Left hindlimb (tissue), 1 donor: ENCODE measurements at places on chromosomes 6 and 20.

DNA sequence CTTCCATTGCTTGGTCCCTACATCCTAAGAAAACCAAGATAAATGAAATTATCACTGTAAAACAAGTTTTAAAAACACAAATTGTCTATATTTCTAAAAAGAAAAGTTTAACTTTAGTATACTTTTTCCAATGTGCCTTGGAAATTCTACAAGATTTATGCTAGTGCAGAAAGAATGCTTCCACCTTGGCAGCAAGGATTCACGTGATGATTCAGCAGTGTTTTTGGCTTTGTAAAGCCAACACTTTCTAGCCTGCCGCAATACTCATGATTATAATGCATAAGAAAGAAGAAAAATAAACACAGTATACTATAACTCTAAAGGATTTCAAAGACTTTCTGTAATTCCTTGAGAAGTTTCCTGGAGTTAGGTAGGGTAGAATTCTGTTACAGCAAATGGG is 442.7 kb downstream of the TENT5A start:
- no peak for DNase-seq

DNA sequence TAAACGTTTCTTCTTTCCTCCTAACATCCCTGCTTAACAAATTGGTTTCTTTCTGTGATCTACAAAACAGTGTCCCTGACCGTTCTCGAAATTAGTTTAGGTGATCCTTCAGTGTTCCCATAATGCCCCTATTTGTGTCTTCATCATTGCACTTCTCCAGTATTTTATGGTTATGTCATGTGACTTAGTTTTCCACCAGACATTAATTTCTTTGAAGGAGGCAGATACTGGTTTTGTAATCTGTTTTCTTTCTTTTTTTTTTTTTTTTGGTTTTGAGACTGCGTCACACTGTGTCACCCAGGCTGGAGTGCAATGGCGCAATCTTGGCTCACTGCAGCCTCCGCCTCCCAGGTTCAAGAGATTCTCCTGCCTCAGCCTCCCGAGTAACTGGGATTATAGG is 49.2 kb downstream of the FAM217A start:
- DNase-seq = no peak

DNA sequence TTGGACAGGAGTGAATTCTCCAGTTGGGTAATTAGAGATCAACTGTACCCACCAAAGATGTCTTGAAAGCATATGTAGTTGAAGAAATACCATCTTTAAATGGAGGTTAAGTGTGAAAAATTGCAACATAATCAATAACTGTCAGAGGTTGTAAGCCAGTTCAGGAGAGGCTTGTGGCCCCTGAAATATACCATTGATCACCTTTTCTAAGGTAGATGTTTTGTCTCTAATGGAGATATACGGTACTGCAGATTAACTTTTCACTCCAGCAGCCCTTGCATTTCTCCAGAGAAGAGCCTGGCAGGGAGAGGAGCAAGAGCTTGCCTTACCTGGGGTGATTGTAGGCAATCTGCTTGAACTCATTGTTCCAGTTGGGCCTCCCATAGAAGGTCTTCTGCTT is 48.8 kb downstream of the NOX3 start:
- no peak for DNase-seq

GRCh38 chr6:6697620-6698019 is 109.1 kb downstream of the LY86 start:
- DNase-seq = no peak

DNA sequence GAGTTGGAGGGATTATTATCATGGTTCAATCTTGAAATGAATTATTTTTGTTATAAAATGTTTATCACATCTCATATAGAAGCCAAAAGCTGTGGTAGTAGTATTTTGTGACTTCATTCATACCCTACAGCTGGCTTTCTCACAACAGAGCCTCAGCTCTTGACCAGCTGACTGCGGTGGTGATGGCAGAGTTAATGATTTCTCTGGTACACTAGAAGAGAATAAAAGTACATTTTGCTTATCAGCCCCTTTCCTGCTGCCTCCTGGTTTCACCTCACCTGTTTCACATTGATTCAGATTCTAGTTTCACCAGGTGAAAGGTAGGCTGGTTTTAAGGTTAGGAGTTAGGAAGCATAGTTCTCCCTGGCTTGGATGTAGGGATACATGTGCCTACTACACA is 55.7 kb downstream of the AFG1L start:
- DNase-seq = no peak

DNA sequence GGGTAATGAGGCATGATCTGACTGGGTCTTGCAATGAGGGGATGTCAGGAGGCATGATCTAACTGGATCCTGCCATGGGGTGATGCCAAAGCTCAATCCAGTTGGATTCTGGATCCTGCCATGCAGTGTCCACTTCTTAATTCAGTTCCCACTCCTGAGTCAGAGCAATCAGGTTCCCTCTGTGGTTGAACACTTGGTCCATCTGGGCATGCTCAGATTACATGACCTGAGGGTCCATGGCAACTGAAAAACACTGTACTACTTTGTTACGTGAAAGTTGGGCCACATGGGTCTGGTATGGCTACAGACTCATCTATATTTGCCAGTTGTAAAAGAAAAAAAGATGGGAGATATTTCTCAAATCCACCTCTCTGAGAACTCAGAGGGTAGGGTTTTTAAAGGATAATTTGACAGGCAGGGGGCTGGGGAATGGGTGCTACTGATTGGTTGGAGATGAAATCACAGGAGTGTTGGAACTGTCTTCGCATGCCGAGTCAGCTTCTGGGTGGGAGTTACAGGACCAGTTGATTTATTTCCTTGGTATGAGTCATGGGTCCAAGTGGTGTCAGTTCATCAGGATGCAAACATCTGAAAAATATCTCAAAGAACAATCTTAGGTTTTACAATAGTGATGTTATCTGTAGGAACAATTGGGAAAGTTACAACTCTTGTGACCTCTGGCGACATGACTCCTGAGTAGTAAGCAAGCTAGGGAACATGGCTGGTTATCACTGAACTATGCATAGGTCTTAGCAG is 21.6 kb downstream of the C6orf163 start:
- DNase-seq = no peak

DNA sequence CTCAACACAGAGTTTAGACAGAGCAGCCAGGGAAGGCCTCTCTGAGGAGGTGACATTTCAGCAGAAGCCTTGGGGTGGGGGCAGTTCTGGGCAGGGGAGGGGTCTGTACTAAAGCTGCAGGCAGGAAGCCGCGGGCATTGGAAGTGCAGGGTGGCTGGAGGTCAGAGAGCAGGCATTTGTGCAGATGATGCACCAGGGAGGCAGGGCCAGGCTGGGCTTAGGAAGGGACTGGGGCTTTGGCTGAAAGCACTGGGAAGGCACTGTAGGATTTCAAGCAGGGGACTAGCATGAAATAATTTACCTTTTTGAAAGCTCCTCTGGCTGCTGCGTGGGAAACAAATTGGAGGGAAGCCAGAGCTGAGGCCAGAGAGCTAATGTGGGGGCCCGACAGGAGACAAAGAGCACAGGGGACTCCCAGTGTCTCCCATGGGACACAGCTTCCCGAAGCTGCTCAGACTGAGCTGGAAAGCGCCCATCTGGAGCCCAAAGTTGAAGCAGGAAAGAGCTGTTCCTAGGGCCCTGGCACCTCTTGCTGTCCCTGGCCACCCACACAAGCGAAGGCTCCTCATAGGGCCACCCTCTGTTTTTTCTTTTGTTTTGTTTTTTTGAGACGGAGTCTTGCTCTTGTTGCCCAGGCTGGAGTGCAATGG is 19.3 kb downstream of the ADA start:
- DNase-seq = no peak

- peak; percentile 79 for DNase-seq
Observed at GRCh38 chr6:45421709-45422502, 44.2 kb upstream of the SUPT3H start.

DNA sequence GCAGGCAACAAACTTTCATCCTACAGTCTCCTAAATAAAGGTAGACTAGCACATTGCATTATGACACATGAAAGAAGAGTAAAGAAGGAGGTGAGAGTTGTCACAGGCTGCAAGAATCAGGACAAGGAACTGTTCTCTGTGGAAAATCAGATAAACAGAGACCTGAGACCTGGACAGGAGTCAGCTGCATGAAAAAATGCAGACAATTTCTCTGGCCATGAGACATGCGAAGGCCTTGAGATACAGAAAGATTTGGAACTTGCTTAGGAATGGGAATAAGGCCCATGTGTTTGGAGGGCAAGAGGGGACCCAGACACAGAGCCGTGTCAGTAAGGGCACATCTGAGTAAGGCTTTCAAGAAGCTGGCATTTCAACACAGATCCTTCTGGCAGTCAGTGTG is 674.6 kb upstream of the AGPAT4 start:
- DNase-seq = no peak

DNA sequence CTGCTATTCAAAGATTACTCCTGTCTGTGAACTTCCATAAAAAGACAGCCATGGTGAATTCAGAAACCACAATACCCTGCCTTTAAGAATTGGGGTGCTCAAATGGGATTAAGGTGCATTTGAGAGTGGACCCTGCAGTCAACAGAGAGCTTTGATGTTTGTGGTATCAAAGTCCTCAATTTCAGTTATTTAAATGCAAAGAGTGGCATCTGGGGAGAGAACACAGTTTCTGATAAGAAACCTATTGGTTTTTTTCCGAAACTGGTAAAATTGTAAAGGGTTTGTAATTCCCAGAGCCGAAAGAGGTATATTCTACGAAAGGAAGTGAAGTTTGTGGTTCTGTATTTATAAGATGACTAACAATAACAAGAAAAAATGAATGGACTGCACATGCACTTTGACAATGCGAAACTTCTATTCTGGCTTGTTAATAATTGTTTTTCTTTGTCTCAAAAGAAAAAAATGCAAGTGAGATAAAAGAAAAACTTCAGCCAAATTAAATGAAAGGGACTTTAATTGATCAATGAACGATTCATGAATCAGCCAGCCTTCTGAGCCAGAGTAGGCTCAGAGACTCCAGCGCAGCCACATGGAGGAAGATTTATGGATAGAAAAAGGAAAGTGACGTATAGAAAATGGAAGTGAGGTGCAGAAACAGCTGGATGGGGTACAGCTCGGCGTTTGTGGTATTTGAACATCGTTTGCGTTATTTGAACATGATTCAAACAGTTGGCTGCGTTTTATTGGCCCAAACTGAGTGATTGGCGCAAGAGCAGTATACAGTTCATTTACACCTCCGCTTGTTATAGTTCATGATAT is 70.5 kb upstream of the DUSP22 start:
- DNase-seq = no peak

DNA sequence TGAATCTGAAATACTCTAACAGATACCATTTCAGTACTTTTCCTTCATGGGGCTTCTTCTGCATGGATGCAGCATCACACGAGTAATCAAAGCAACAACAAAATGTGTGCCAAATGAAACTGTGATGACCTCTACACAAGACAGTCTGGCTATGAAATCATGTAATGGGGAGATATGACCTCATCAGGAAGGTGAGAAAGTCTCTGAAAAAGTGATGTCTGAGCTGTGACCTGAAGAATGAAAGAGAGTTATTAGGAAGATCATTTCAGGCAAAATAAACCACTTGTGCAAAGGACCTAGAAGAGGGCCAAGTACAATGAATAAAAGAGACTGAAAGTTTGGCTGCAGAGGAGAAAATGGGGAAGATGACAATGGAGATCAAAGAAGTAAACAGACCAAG is 182.8 kb downstream of the PTPRK start:
- DNase-seq = no peak

DNA sequence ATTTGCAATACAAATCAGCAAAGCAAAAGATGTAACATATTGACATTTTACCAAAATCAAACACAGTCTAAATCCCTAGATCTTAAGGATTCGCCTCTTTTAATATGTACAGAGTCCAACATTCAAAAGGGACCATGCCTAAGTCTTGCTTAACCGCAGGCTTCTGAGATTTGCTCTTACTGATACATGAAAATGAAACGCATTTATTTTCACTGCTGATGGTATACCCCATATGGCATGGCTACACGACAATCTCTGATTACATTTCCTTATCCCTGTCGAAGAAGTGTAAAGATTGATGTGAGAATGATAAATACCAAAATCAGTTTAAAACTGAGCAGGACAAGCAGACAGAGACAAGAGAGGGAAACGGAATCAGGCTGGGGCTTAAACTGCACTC is 75.4 kb downstream of the KIF16B start:
- no peak for DNase-seq

DNA sequence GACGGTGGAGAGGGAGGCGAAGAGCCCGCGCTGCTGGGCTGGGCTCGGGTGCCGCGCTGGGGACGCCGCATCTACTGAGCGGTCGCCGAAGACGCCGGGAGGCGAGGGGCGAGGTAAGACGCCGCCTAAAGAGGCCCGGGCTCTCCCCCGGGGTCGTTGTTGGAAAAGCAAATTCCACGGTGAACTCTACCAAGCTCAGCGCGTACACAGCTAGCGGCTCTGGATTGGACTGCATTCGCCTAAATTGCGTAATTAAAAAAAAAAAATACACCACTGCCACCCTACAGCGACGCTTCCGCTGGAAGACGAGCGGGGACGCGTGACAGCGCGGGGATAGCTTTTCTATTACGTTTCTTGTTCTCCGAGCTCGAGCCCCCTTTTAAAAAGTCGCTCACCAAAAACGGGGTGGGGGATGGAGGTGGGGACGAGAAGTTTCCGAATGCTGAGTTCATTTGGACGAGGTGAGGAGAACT is 92.0 kb upstream of the PRDM1 start:
- no peak for DNase-seq

DNA sequence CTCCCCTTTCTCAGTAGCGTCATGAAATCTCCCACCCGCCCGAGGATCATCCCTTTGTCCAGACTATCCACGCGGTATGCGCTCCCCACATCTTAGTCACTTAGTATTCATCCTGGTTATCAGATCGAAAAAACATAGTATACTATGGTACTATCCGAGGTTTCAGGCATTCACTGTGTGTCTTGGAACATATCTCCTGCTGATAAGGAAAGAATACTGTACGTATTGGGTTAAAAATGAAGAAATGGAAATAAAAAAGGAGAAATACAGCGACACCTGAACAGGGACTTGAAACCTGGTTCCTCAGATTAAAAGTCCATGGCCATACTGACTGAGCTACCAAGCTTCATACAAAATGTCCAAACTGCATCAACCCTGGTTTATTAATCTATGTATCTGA is 14.0 kb downstream of the HMGN4 start:
- no peak for DNase-seq

DNA sequence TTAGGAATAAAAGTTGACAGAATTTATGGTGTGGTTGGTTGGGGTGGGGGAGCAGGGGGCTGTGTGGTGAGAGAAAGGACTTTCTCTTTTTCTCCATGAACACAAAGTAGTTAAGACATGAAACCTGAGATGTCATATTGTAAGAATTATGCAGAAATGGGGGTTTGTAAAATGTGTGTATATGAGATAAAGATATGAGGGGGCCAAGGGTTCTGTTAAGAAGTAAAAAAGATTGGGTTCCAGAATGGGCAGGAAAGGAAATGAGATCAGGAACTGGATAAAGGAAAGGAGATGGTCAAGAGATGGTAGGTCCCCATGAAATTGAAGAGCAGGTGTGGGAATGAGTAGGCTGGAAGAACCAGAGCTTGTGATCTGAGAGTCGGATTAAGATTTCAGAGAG is 9.7 kb downstream of the RNF146 start:
- no peak for DNase-seq

- DNase-seq = no peak
Observed at GRCh38 chr20:49426873-49427272, 55.6 kb downstream of the KCNB1 start.

GRCh38 chr20:44706301-44707017 is 8.7 kb upstream of the CCN5 start:
- DNase-seq = peak; percentile 59
